ENCODE measurements at places on chromosomes 7 and 10.

DNA sequence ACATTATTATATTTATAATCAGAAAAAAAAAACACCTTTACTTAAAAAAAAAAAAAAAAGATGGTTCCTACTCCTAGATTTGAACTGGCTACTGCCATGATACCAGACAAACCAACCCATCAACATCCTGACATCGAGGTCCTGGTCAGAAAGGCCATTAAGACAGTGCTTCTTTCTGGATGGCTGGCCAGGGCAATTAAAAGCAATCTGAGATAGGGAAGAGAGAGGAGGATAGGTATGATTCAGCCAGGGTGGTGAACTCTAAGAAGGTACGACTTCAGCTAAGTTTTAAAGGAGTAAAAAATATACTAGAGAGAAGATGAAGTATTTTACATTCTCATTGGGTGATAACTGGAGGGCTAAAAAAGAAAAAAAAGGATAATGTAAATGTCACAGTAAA lies 139.0 kb downstream of the DOCK4 start:
- DNase-seq = no peak

DNA sequence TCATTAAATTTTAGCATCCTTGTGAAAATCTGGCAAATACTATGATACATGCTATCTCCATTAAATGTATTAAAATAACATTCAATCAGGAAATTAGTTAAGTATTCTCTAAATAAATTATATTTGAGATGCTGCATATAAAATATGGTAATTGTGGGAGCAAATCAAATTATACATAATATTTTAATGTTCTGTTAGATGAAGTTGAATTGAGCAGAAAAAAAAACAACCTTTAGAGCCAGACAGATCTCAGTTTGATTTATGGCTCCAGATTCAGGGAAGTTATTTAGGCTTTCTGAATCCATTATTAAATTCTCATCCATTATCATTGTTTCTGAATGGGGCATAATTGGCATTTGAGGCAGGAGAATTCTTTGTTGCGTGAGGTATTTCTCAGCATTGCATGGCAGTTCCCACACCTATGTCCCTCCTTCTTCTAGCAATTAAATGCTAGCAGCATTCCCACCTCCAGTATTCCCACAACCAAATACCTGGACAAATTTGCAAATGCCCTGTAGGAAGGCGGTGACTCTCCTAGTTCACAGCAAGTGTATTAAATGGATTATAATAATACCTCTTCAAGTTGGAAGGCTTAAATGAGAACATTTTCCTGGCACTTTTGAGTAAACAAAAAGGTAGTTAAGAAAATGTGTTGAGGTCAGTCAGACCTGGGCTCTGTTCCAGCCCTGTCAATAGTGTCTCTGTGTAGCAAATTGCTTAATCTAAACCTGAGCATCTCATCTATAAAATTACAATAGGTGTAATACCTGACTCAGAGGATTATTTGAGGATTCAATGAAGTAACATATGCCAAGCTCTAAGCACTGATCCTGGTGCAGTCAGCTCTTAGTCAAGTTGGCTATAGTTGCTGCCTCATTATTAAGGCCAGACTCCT lies 108.9 kb downstream of the RNLS start:
- no peak for DNase-seq

- no peak for DNase-seq
These were observed 34.1 kb downstream of the ACADSB start for GRCh38 chr10:123042708-123043408.

DNA sequence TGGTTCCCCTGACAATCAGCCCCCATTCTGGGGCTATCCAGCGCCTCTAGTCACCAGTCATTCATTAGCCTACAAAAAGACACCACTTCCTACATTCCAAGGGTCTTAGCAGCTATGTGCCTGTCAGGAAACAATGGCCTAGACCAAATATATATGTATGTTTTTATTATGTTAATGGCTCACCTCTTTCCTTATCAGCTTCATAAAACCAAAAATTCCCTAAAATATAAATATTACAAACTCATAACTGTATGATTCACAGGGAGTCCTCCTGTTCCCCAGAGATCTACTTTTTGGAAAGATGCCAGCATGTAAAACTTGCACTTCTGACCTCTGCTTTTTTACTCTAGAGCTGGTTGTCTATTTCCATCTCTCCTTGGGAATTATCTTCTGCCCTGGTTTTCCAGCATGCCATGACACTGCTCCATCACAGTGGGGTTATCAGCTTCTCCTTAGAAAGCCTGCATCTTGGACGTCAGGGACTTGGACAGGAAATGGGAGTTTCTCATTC lies 79.2 kb downstream of the ABCA13 start:
- DNase-seq = no peak

GRCh38 chr10:34348917-34349485 lies 466.1 kb downstream of the PARD3 start:
- no peak for DNase-seq

GRCh38 chr10:47111329-47111862 lies 188.6 kb upstream of the GDF10 start:
- DNase-seq = no peak

DNA sequence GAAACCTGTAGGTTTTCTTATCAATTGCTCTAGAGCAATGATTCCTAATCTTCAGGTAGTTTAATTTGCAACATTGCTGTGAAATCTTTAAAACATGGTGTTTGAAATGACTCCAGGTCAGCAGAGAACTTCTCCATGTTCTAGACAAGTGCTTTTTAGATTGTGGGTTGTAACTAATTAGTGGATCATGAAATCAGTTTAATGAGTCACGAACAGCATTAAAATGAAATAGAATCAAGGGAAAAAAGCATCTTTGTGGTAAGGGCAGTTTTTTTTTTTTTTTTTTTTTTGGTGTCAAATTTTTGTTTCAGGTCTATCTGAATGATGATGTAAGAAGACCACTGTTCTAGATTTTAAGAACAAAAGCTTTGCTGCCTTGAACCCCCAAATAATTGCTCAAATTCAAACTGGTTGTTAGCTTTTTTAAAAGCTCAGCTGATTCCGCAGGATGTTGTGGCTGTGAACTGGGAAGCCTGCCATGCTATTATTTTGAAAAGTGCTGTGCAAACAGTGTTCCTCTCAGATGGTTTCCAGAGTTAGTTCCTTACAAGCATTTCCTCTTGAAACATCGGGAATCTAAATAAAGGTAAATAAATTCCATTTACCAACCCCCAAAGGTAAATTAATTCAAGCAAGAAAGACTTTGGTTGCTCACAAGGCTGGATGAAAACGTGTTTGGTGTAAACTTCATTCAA lies 13.1 kb upstream of the PDK4 start:
- DNase-seq = peak; percentile 5

- no peak for DNase-seq
These were observed 231.0 kb downstream of the CSTF2T start for GRCh38 chr10:51468424-51468823.

- no peak for DNase-seq
These were observed 113.2 kb downstream of the MICALL2 start for GRCh38 chr7:1345796-1346755.

DNA sequence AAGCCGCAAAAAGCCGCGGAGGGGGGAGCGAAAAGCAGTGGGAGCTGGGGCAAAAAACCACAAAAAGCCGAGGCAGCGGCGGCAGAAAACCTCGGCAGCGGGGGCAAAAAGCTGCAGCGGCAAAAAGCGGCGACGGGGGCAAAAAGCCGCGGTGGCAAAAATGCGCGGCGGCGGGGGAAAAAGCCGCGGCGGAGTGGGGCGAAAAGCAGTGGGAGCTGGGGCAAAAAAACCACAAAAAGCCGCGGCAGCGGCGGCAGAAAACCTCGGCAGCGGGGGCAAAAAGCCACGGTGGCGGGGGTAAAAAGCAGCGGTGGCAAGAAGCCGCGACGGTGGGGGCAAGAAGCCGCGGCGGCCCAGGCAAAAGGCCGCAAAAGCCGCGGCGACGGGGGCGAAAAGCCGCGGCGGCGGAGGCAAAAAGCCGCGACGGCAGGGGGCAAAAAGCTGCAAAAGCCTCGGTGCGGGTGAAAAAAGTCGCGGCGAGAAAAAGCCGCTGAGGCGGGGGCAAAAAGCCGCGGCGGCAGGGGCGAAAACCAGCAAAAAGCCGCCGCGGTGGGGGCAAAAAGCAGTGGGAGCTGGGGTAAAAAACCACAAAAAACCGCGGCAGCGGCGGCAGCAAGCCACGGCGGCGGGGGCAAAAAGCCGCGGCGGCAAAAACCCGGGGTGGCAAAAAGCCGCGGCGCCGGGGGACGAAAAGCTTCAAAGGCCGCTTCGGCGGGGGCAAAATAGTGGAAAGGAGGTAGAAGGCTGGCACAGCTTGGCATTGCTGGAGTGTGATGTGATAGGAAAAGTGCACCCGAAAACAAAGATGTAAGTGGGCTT lies 135.9 kb downstream of the ZNF92 start:
- peak; percentile 9 for DNase-seq

GRCh38 chr7:147245274-147245673 lies 1128.7 kb downstream of the CNTNAP2 start:
- DNase-seq = peak; percentile 81

- DNase-seq = no peak
These were observed 59.5 kb downstream of the RGS10 start for GRCh38 chr10:119483001-119483400.

- peak; percentile 37 for DNase-seq
These were observed at the start of gene ABCB4 for GRCh38 chr7:87475359-87476178. Gene ABCB4, minus strand, starts transcription at chr7:87475680. Its CDS starts 215 bp downstream, at chr7:87475465.

GRCh38 chr10:89944138-89944537 lies 242.7 kb downstream of the KIF20B start:
- no peak for DNase-seq

DNA sequence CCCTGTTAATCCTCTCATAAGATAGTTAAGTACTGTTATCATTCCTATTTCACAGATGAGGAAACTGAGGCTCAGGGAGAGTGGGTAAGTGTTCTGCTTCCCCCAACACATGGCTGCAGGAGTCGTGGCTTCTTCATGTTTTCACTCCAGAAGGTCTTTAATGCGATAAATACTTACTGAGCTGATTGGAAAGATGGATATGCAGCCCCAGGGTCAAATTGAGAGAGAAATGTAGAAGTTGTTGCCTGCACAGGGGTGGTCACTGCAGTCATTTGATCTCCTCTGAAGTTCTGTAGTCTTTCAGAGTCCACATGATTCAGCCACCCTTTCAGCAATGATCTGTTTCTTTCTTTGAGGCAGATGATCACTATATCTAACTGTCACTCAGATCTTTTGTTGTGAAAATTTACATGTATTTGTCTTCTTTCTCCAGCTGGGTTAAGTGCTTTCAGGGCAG lies 29.3 kb downstream of the CRCP start:
- no peak for DNase-seq

DNA sequence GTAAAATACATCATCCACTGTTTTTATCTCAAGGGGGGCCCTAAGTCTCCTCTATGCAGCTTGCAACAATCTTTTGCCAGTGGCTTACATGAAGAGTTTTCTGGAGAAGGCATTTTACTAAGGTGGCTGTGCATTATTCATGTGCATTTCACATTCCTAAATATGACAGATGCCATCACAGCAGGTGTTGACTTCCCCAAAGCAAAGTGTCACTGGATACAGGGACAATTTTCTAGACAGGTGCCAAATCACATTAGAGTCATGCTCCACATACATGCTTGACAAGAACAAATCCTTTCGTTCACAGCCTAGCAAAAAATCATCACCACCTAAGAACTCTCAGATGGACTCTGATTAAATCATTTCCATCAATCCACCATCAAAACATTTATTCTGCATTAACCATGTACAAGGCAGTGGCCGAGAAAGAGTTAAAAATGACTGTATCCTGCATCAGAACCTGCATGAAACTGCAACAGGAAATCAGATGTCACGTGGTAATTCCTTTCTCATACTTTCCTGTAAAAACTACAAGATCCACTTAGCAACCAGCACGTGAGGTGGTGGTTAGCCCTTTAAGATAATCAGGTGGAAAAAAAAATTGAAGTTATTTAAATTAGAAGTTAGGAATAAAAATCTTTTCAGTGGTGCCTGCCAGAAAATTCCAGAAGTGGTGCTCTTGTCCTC lies 88.2 kb upstream of the AFAP1L2 start:
- DNase-seq = peak; percentile 11

DNA sequence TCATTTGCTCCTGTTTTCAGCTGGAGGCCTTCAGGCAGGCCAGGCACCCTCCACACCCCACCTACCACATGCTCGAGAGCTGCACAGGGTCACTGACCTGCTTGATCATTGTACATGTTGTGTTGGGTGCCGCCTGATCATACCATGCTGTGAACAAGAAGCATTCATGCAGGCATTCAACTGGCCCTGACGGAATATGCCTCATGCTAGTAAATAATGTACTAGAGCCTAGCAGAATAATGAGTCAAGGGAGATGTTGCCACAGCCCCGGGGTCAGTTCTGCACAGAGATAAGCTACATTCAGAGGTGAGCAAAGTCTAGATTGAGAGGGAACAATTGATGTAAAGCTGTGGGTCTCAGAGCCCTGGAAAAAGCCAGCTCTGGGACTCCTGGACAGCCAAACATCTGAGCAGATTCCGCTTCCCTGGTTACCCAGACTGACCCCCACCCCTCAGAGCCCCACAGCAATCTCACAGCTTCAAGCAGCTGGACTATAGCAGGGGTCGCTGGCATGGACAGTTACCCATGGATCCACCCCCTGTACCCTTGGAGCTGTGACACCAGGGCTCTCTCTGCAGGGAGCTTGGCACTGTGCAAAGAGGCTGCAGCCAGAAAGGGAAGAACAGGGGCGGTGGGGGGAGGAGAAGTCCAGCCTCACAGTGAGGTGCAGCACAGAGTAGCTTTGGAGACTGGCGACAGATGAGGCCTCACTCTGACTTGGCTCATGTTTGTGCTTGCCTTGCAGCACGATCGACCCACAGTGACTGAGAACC lies 86.6 kb downstream of the FRMPD2 start:
- DNase-seq = no peak

- DNase-seq = no peak
These were observed 280.9 kb upstream of the AKR1E2 start for GRCh38 chr10:4545062-4545461.

- DNase-seq = no peak
These were observed 348.5 kb downstream of the KCNMA1 start for GRCh38 chr10:77289027-77289501.

- DNase-seq = no peak
These were observed 3.5 kb upstream of the AKR1B1 start for GRCh38 chr7:134462337-134462925.

DNA sequence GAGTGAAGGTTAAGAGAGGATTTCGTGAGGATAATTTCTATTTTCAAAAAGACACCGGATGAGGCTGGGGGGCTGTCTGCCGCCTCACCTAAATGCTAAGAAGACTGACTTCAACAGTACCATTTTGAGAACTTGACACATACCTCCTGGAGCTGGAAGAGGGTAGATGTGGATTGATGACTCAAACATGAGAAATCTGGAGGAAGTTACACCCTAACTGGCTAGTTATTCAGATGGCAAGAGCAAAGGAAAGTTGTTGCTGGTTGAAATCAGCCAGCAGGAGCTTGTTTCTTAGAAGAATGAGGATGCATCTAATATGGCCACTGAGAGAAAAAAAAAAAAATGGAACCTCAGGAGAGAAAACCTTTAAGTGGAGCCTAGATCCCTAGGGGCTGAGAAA lies 76.2 kb upstream of the KIAA1217 start:
- no peak for DNase-seq

DNA sequence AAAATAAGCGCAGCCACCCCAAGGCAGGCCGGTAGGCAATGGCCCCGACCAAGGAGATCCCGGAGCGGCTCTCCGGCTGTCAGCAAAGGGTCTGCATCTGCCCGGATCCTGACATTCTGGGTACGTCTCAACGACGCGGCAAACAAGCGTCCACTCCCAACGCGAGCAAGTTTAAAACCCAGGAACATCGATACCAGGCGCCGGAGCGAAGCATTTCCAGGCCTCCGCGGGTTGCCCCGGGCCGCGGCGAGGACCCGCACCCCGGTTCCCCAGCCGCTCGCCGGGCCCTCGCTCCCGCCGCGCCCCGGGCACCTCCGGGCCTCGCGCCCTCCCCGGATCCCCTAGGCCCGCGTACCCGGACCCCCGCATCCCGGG lies 453 bp downstream of the URGCP start:
- peak; percentile 50 for DNase-seq

- no peak for DNase-seq
These were observed 154.0 kb downstream of the ETV1 start for GRCh38 chr7:13835442-13835841.

Measured in hematopoietic multipotent progenitor cell treated with erythropoietin and hydrocortisone succinate and interleukin-3 and kit ligand, for 6 days (in vitro differentiated cells).